ENCODE measurements at places on chromosomes 5 and 9.

GRCh38 chr5:166341740-166342337 is 1949.6 kb upstream of the WWC1 start:
- DNase-seq: no peak

- no peak for DNase-seq
Observed at GRCh38 chr9:124526174-124526573, 19.0 kb upstream of the NR5A1 start.

GRCh38 chr5:31617867-31618266 is 21.1 kb upstream of the PDZD2 start:
- no peak for DNase-seq

DNA sequence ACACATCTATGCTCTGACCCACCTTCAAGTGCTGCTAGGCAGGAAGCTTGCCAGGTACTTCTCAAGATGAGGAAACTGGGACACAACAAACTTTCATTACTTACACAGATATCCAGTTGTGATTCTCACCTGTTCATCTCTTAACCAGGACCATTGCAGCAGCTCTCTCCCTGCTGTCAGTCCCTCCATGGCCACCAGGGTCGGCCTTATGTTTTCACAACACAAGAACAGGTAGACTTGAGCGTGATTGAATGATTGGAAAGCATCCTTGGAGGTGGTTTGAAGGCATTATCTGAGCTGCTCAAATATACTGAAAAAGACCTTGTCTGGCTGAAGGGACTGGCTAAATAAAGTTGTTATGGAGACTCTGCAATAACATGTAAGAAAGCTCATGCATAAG is 94.4 kb downstream of the MTREX start:
- DNase-seq: no peak

GRCh38 chr9:93464395-93464794 is 11.0 kb upstream of the FAM120AOS start:
- no peak for DNase-seq

GRCh38 chr9:32292611-32293010 is 91.8 kb upstream of the ACO1 start:
- DNase-seq: no peak

GRCh38 chr9:134535171-134535570 is 106.4 kb upstream of the COL5A1 start:
- DNase-seq: no peak

GRCh38 chr5:147989994-147990393 is 73.8 kb upstream of the SPINK5 start:
- DNase-seq: no peak

DNA sequence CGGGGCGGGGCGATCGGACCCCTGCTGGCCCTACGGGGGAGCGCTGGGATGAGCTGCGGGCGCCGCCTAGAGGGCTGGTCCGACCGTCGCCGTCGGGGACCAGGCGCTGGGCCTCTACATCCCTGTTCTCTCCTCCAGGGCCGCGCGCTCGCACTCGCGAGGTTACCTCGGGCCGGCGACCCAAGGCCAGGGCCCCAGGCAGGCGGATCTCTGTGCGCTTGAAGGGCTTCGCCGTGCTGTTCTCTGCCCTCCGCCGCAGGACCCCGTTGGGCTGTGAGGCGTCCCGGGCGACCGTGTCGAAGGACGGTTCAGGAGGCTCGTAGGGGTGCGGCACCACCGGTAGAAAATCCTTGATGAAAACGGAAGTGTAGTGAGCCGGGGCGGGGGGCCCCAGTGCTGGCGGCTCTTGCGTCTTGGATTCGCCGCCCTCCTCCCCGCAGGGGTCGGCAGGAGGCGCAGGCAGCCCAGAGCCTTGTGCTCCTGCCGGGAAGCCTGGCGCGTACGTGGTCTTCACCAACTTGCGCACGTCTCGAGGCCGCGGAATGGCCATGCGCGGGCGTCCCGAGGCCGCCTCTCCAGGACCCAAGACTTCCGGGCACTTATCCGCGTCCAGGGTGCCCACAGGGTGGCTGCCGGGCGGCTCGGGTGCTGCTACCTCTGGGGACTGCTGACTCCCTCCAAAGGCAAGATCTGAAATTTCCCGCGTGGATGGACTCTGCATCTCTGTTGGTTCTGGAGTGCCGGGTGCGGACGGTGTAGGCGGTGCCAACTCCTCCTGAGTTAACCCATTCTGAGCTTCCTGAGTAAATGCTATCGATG is 2.0 kb downstream of the PROB1 start:
- peak; percentile 40 for DNase-seq

DNA sequence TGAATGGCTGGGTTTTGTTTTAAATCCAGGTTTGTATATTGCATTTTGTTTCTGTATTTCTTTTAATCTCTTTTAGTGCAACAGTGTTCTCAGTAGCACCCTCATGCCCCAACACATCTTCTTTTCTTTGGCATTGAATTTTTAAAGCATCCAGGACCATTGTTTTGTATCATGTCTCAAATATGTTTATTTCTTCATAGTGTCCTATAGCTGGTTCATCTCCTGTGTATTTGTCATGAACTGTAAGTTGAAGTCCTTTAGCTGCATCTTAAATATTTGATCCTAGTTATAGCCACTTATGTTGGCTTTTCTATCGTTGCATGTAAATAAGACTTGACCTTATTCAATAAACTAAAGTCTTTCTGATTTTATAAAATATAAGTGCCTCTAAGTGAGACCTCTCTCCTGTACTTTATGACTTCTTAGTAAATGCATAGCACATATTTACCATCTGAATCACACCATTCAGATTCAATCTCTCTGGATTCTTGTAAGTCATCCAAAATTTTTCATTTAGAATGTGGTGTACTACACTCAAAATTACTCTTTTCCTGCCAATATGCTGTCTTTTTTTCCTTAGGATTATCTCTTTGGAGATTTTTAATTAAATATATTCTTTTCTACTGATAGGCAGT is 21.0 kb upstream of the ERCC6L2 start:
- DNase-seq: no peak

GRCh38 chr5:95913663-95914062 is 48.0 kb downstream of the ELL2 start:
- no peak for DNase-seq

GRCh38 chr9:109496841-109497225 is 1.3 kb downstream of the PTPN3 start:
- no peak for DNase-seq

DNA sequence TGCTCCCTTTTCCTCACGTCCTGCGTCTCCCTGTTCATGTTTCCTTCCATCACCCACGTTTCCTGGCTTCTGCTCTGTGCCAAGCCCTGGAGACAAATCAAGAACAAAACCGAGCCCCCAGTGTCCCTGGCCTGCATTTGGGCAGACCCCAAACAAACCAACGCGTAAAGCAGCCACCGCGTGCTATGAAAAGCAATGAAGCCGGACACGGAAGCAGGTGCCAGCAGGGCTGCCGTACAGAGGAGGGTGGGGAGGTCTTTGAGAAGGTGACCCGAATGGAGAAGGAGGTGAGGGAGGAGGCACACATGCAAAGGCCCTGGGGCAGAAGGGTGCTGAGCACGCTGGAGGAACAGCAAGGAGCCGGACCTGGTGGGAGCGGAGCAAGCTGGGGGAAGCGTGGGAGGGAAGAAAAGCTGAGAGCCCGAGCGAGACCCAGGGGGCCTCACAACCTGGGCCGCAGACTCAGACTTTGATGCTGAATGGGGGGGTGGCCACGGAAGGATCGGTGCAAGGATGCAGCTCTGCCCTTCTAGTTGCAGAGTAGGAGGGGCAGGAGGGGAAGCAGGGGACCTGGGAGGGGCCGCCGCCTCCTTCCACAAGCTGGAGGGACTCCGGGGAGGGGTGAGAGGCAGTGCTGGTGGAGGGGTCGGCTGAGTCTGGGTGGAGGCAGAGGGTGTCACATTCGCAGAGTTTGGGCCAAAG is 1.4 kb upstream of the QSOX2 start:
- DNase-seq: no peak

- no peak for DNase-seq
Observed at GRCh38 chr9:128382261-128382660, 11.1 kb downstream of the URM1 start.

DNA sequence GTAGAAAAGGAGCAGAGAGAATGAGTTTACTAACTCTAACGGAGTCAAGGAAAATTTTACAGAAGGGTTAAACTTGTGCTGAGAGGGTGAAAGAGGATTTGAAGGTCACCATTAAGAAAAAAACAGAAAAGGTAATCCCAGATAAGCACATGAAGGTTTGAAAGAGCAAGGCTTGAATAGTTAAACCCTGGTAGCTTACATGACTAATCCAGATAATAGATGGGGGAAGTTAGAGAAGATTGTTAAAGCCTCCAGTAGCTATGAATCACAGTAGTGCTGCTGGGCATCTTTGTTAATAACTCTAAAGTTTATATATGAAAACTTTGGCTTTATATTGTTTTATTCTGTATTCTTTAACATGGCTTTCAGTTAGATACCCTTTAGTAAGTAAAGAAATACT is 354.5 kb upstream of the FTMT start:
- no peak for DNase-seq

GRCh38 chr9:71096421-71097108 is 24.9 kb downstream of the TRPM3 start:
- DNase-seq: no peak

- DNase-seq: peak; percentile 94
Observed at GRCh38 chr9:76629205-76629990, 134.8 kb upstream of the PCA3 start.

GRCh38 chr9:17775656-17776055 is 196.8 kb downstream of the SH3GL2 start:
- no peak for DNase-seq

DNA sequence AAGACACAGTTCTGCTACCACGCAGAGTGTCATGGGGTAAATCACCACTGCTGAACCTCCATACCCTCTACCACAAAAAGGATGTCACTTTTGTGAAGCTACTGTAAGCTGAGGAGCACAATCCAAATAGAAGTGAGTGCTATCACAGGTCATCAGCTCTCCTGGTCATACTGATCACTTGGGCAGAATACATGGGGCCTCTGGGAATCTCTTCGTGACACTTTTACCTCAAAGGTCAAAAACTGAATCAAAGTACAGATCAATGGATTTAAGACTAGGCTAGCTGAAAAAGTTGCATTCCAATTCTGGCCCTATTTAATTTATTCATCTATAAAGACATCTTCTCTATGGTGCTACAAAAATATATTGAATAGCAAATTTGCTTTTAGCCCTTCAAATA is 115.5 kb downstream of the MPDZ start:
- no peak for DNase-seq

- DNase-seq: no peak
Observed at GRCh38 chr9:133347515-133347984, 381 bp downstream of the MED22 start.

DNA sequence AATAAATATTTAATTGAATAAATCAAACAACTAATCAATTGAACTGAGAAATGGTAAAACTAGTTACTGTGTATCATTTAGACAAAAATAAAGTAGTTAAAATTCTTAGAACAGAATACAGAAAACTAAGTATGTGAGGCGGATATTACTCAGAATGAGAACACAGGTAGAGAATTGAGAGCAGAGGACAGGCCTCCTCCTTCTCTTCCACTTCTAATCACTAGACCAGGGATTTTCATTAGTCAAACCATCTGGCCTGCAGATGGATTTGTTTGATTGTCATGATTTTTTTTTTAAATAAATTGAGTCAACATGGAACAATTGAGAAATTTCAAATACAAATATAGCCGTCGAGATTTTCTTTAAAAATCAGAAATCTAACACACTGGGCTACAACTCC is 198.6 kb upstream of the HMHB1 start:
- DNase-seq: no peak

DNA sequence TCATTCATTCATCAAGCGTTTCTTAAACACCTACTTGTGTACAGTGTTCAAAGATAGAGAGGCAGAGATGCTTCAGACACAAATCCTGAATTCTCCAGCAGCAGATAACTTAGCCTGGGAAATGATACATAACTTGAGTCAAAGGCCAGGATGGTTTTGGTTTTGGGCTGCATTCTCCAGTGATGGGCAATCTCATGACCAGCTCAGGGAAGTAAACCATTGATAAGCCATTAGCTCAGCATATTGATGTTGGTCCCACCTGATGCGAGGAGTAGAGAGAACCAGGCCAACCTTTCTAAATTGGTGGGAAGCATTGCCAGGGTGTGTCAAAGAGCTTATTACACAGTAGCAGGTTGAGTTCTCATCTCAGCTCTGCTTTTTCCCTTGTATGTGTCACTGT is 53.0 kb downstream of the SH3RF2 start:
- no peak for DNase-seq

DNA sequence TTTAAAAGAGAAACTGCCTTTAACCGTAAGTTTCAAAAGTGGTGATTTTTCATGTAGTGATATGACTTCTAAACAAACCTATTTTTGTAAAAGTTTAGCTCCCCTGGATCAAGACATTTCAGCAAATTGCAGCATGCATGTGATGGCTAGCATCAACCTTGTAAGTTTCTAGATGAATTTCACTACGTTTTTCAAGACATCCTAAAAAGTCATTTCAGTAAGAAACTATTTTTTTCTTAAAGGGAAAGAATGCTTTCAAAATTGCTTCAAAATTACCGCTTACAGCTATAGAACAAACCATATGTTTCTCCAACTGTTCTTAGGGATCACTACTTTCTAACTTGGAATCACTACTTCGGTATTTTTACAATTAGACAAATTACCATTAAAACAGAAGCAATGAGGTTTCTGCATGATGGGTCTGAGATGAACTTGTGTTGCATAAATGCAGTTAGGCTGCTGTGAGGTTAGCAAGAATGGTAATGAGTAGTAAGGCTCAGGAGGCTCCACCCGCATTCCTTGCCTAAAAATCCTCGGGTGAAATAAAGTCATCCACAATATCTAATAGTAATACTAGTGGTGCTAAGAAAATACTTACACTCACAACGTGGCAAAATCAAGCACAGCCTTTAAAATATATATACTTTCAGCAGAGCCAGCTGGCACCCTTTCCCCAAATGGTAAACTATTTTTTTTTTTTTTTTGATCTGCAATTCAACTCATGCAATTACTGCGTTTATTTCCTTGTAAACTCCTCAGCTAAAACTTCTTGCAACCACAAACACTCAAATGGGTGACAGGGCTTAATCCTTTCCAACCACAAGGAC is 53.8 kb downstream of the CDC14B start:
- no peak for DNase-seq

DNA sequence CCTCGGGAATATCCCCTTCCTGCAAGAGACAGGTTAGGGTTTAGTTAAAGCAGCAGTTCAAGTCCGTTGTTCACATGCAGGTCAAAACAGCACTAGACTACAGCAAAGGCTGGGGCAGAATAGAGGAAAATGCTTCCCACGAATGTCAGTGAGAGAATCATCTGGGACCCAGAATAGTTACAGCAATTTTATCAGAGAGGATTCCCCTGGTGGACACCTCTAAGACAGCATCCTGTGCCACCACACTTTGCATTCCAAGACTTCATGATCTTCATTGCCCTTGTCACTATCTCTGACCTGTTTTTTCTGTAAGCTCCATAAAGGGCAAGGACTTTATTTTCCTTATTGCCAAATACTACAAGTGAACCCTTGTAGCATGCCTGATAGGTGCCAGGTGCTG is 12.9 kb downstream of the GRXCR2 start:
- DNase-seq: no peak

- DNase-seq: no peak
Observed at GRCh38 chr9:70134360-70134759, 90.7 kb downstream of the MAMDC2 start.

GRCh38 chr5:22604711-22605110 is 248.4 kb downstream of the CDH12 start:
- DNase-seq: no peak

GRCh38 chr9:106868565-106868964 is 5.6 kb downstream of the ZNF462 start:
- no peak for DNase-seq

- DNase-seq: no peak
Observed at GRCh38 chr5:129748913-129749880, 1.3 kb downstream of the MINAR2 start.

Measured in GF-D8 (cell line).